ENCODE measurements at places on chromosomes 1 and 21.
A peak's percentile ranks its signal among the peaks of the same experiment; 100 is the strongest.

DNA sequence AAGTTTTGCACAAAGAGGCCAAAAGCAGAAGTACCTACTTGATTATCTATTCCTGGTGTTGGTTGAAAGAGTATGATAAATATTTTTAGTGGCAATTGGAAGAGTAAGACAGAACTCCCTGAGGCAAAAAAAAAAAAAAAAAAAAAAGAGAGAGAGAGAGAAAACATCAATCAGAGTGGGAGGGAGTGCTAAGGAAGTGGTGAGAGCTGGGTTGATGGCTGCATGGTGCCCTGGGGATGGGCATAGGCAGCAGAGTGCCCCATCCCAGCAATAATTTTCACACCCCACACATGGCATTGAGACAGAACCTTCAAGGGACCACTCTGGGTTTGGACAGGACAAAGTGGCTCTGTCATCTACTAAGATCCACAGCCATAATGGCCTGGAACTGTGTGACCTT, 59.4 kb upstream of the FAM20B start:
- no peak overlapping the region for H3K4me3 ChIP-seq
- no peak overlapping the region for H3K27ac ChIP-seq
- no peaks in the 10 kb centered on the region for H3K36me3 ChIP-seq
- DNase-seq, result no peak
- no peaks in the 10 kb centered on the region for H3K4me1 ChIP-seq

- H3K27ac ChIP-seq, result no peak overlapping the region
- no peaks in the 10 kb centered on the region for H3K4me1 ChIP-seq
- no peak overlapping the region for H3K4me3 ChIP-seq
- no peaks in the 10 kb centered on the region for H3K36me3 ChIP-seq
- no peak for DNase-seq
These were observed 89.9 kb upstream of the DSCAM start for GRCh38 chr21:40936771-40937261.

- H3K27ac ChIP-seq, result no peak overlapping the region
- no peaks in the 10 kb centered on the region for H3K36me3 ChIP-seq
- no peaks in the 10 kb centered on the region for H3K27me3 ChIP-seq
- no peak overlapping the region for H3K4me3 ChIP-seq
- no peak for DNase-seq
- H3K4me1 ChIP-seq, result peaks cover 9% of the 10 kb centered on the region
These were observed 84.8 kb upstream of the ZNF648 start for GRCh38 chr1:182146286-182146685.

DNA sequence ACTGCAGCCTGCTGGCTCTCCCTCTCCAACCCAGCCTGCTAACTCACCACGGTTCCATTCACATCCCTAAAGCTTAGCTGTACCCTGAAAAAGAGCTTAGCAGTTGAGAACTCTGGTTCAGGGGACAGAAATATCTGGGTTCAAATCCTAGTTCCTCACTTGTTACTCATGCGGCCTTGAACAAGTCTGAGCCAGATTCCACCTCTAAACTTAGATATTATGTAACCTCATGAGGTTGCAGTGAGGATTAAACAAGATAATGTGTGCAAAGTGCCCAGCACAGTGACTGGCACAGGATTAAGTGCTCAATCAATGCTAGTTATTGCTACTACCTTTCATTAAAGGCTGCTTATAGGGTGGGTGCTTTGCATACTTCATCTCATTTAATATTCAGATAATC, 41.3 kb upstream of the DHCR24 start:
- no peak for DNase-seq
- no peak overlapping the region for H3K27ac ChIP-seq
- no peak overlapping the region for H3K4me3 ChIP-seq
- no peaks in the 10 kb centered on the region for H3K27me3 ChIP-seq
- H3K4me1 ChIP-seq, result no peaks in the 10 kb centered on the region

DNA sequence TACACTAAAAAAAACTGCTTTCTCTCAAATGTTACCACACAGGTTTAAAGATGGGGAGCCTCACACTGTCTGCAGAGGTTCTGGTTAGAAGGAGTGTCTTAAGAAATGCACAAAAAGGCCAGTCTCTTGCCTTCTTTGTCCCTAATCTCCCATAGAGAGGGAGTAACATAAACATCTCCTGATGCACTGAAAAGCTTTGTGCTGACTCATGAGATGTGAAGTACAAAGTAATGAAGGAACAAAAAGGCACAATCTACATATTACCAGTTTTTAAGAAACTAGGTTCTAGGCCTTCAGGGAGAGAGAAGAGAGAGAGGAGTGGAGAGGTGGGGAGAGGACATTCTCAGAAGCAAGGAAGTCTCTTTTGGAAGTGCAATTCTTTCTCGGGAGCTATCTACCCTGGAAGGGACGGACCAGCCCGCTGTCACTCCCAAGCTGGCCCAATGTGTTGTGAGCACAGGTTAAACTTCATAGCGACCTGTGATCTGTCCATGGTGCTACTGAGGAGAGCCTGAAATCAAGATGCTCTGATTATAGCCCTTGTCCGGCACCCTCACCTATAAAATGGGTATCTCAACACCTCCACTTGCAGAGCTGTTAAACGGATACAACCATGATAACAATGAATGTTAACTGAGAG, 458.1 kb downstream of the DISC1 start:
- no peaks in the 10 kb centered on the region for H3K4me1 ChIP-seq
- H3K27me3 ChIP-seq, result no peaks in the 10 kb centered on the region
- no peak overlapping the region for H3K4me3 ChIP-seq
- no peaks in the 10 kb centered on the region for H3K36me3 ChIP-seq
- no peak for DNase-seq

GRCh38 chr21:35940074-35940927, 120.0 kb downstream of the SETD4 start:
- no peak for DNase-seq
- no peaks in the 10 kb centered on the region for H3K36me3 ChIP-seq
- no peaks in the 10 kb centered on the region for H3K27me3 ChIP-seq
- no peak overlapping the region for H3K27ac ChIP-seq

GRCh38 chr1:3922201-3922725, 22.2 kb upstream of the C1orf174 start:
- H3K27ac ChIP-seq, result no peak overlapping the region
- H3K27me3 ChIP-seq, result no peaks in the 10 kb centered on the region
- H3K36me3 ChIP-seq, result no peaks in the 10 kb centered on the region
- no peaks in the 10 kb centered on the region for H3K4me1 ChIP-seq
- DNase-seq, result peak; percentile 48
- H3K4me3 ChIP-seq, result no peak overlapping the region

DNA sequence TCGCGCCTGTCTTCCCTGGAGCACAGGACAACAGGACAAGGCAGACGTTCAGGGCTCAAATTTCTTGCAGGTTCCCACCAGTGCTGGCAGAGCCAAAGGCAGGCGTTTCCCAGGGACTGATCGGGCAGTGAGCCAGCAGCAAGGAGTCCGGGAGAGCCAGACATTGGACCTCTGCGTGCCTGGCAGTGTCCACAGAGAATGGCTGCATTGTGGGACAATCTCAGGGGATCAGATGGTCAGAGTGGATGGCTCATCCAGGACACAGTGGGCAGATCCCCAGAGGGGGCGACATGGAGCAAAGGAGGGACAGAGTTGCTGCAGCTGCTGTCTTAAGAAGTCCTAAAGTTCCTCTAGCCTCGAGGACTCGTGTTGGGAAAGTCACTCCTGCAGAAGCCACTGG, 4.6 kb downstream of the TMEM63A start:
- H3K27me3 ChIP-seq, result no peaks in the 10 kb centered on the region
- peaks cover 2% of the 10 kb centered on the region for H3K36me3 ChIP-seq
- H3K4me1 ChIP-seq, result peaks cover 24% of the 10 kb centered on the region

DNA sequence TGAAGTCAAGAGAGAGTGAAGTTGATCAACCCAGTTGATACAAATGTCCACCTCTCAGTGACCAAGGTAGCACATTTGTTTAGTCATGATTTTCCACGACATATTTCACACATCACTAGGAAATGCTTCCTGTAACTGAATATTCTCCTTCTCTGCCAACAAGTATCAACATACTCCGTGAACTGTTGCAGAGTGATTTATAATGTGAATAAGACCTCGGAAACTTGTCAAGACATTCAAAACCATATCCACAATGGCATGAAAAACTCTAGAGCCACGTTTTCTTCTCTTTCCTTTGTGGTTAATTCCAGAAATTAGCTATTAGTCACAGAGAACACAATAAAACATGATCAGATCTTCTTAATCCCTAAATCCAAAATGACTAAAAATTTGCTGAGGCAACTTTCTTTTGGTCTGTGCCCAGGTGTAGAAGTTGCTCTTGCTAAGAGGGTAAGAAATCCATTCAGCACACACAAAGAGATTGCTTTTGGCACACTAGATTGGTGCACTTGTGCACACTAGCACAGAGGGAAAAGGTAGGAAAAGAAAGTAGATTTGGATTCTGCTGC, 244.3 kb upstream of the NRIP1 start:
- H3K27me3 ChIP-seq, result no peaks in the 10 kb centered on the region
- H3K36me3 ChIP-seq, result no peaks in the 10 kb centered on the region
- no peak for DNase-seq
- H3K4me3 ChIP-seq, result no peak overlapping the region
- no peak overlapping the region for H3K27ac ChIP-seq

- H3K36me3 ChIP-seq, result no peaks in the 10 kb centered on the region
- peaks cover 6% of the 10 kb centered on the region for H3K4me1 ChIP-seq
- H3K4me3 ChIP-seq, result no peak overlapping the region
- no peak for DNase-seq
- no peak overlapping the region for H3K27ac ChIP-seq
These were observed 85.8 kb upstream of the ATP1B1 start for GRCh38 chr1:169020684-169021083.

DNA sequence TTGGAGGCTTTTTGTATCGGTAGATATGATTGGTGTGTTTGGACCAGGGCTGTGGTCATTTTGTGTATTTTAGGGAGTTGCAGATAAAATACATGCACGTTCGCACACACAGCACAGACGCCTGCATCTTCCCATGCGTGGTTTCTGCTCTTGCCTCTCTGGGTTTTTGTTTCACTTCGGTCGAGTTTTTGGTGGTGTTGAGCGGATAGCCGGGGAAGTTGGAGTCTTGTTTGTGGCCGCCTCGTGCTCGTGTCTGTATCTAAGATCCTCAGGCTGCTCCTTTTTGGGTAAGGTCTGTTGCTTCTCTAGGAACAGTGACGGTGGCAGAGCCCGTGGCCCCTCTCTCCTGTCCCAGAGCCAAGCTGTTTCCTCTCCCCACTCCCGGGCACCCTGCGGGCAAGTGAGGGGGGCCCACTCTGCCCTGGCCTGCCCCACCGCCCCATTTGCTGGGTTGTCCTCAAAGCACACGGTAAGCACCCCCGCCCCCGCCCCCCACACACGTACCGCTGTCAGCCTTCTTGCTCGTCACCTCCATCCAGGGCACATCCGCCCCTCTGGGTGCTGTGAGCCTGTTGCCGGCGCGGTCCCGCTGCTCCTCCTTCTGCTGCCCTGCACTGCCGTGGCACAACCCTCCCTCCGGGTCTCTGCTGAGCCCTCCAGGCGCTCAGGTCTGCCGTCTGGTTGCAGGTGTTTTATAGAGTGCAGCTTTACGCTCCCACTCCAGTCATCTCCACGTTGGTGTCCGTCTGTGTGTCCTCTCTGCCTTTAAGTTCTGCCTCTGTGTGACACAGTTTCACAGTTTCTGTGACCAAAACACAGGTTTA, 51.9 kb downstream of the AGPAT3 start:
- peak; percentile 71 for DNase-seq
- peaks cover 6% of the 10 kb centered on the region for H3K36me3 ChIP-seq
- H3K27me3 ChIP-seq, result no peaks in the 10 kb centered on the region
- H3K4me3 ChIP-seq, result peak overlapping the region; percentile 73

DNA sequence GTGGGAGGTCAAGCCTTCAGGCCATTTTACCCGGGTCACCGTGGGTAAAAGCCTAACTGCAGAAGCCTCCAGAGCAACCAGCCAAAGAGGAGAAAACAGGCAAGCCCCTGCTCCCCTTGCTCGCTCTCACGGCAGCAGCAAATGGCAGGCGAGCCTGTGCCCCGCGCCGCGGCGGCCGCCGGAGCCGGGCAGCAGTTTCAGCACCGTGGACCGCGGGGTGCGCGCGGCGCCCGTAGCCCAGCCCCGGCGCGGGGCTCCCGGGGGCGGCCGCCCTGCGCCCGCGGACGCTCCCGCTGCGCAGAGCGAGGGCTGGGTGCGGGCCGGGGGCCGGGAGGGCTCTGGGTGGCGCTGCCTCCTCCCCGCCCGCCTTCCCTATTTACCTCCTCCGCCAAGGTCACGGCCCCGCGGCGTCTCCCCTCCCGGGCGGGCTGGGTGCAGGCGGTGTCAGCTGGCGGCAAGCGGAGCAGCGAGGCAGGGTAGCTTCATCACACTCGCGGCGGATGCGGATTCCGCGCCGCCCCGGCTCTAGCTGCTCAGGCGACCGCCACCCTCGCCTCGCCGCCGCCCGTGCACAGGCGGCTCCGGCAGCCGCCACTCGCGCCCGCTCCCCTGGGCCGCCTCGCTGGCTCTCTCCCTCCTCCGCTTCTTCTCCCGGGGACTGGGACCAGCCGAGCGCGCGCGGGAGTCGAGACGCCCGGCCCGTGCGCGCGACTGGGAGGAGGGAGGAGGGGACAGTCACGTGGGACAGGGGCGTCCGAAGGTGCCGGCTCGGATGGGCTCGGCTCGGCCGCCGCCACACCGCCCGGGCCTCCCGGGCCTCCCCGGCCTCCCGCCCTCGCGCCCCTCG, at the start of gene RGS7:
RGS7 (minus strand) TSS at position 687 of the 847 bp plus-strand sequence.
- H3K4me3 ChIP-seq, result no peak within 1 kb of the TSS
- no peaks in the 10 kb centered on the region for H3K4me1 ChIP-seq
- no peaks in the 10 kb centered on the region for H3K36me3 ChIP-seq
- DNase-seq, result no peak
- no peak within 1 kb of the TSS for H3K27ac ChIP-seq
- peaks cover 14% of the 10 kb centered on the region for H3K27me3 ChIP-seq

- H3K27me3 ChIP-seq, result no peaks in the 10 kb centered on the region
- H3K27ac ChIP-seq, result no peak overlapping the region
- peaks cover 3% of the 10 kb centered on the region for H3K4me1 ChIP-seq
- H3K36me3 ChIP-seq, result no peaks in the 10 kb centered on the region
- DNase-seq, result no peak
- H3K4me3 ChIP-seq, result no peak overlapping the region
These were observed 12.9 kb downstream of the DNAJC11 start for GRCh38 chr1:6688757-6689156.

DNA sequence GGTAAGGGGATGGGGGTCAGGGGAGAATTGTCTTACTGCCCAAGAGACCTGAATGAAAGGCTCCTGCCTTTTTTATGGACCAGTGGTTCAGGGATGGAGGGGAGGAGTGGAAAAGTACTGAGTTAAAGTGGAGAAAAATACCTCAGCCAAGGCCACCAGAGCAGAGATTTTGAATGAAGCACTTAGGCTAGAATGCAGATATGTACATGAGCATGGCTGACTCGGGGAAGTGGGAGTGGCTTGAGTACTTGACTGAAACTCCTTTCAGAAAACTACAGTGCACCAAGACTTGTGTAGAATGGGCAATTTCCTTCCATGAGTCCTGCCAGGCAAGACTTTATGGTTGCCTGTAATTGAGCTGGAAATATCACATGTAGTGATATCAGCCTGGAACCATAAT, 429.6 kb upstream of the LRRC7 start:
- H3K27me3 ChIP-seq, result no peaks in the 10 kb centered on the region
- H3K36me3 ChIP-seq, result no peaks in the 10 kb centered on the region
- no peaks in the 10 kb centered on the region for H3K4me1 ChIP-seq
- no peak overlapping the region for H3K27ac ChIP-seq
- H3K4me3 ChIP-seq, result no peak overlapping the region
- no peak for DNase-seq

Measured in GM12878 (cell line).